ENCODE measurements at places on chromosomes 5 and 9.

DNA sequence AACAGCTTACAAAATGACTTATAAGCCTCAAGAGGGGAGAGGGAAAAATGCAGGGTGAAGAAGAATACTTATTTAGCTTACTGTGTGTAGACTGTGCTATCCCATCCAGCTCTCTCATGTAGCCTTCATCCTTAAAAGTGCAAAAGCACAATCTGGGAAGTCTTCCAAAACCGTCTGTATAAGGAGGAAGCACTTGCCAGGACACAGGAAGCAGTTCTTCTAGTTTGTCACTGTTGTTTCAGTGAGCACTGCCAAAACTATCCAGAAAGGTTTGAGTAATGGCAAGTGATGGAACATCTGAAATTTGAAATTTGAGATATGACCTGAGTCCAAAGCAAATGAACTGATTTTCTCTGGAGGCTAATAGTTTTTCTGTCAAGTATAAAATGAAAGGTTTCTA is 140.8 kb upstream of the ISL1 start:
- H3K27ac ChIP-seq, result no peak overlapping the region
- no peaks in the 10 kb centered on the region for H3K36me3 ChIP-seq
- no peak for DNase-seq
- H3K4me1 ChIP-seq, result no peaks in the 10 kb centered on the region

GRCh38 chr9:131397100-131397790 is 3.4 kb downstream of the PRRC2B start:
- DNase-seq, result no peak
- H3K4me3 ChIP-seq, result peak overlapping the region; percentile 94
- H3K36me3 ChIP-seq, result peaks cover 17% of the 10 kb centered on the region
- H3K27me3 ChIP-seq, result no peaks in the 10 kb centered on the region
- H3K4me1 ChIP-seq, result peaks cover 57% of the 10 kb centered on the region
- peak overlapping the region; percentile 78 for H3K27ac ChIP-seq

DNA sequence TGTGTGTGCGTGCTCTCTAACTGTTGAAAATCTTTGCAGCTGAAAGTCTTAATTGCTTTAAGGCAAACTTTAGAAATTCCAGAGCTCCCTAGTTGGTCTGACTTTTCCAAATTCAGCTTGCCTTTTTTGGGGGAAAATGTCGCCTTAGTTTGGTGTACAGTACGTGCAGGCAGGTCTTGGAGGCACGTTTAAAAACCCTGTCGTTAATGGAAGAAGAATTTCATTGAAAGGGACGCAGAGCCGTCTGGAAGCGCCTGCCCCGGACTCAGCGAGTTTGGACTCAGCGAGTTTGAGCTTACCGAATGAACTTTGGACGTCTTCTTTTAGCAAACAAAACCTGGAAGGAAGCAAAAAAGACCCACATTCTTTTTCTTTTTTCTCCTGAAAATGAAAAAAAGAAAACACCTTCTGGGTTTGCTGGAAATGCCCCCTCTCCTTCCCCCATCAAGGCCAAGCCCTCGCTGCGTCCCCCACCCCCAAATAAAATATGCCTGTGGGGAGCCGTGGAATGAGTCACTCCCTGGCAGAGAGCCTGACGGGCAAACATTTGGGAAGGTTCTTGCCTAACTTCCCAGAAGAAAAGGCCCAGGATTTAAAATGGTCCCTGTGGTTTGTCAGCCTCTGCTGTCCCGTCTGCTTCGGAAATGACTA is 1.5 kb downstream of the NEK6 start:
- no peak overlapping the region for H3K27ac ChIP-seq
- peaks cover 40% of the 10 kb centered on the region for H3K27me3 ChIP-seq
- no peak for DNase-seq
- peaks cover 30% of the 10 kb centered on the region for H3K4me1 ChIP-seq

DNA sequence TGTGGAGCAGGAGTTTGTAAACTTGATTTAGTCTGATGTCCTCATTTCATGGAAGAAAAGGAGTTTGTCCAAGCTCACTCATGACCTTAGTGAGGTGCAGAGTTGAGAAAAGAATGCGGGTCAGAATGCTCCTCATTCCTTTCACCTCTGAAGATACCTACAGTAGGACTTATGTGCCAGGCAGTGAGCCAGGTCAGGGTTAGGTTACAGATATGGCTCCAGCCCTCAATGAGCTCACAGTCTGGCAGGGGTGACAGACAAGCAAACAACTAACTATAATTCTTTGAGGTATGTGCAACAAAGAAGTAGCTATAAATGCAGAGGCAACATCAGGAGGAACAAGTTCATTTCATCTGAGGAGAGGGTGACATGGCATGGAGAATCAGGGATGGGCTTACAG is 102.5 kb downstream of the SPATA31D1 start:
- no peak overlapping the region for H3K27ac ChIP-seq
- no peaks in the 10 kb centered on the region for H3K36me3 ChIP-seq
- H3K27me3 ChIP-seq, result no peaks in the 10 kb centered on the region
- H3K4me1 ChIP-seq, result no peaks in the 10 kb centered on the region
- no peak overlapping the region for H3K4me3 ChIP-seq
- no peak for DNase-seq

- H3K27ac ChIP-seq, result no peak overlapping the region
- DNase-seq, result no peak
- no peaks in the 10 kb centered on the region for H3K4me1 ChIP-seq
Measured at GRCh38 chr5:76662521-76662920, 39.3 kb upstream of the F2RL2 start.

- no peak overlapping the region for H3K4me3 ChIP-seq
- no peaks in the 10 kb centered on the region for H3K27me3 ChIP-seq
- peaks cover 8% of the 10 kb centered on the region for H3K36me3 ChIP-seq
- peak; percentile 19 for DNase-seq
- no peaks in the 10 kb centered on the region for H3K4me1 ChIP-seq
- peak overlapping the region; percentile 24 for H3K27ac ChIP-seq
Measured at GRCh38 chr9:93657331-93658111, 81.1 kb downstream of the PHF2 start.

- H3K36me3 ChIP-seq, result no peaks in the 10 kb centered on the region
- H3K4me3 ChIP-seq, result no peak overlapping the region
- no peaks in the 10 kb centered on the region for H3K4me1 ChIP-seq
- DNase-seq, result no peak
- peaks cover 26% of the 10 kb centered on the region for H3K27me3 ChIP-seq
Measured at GRCh38 chr5:127337876-127338275, 47.3 kb downstream of the MEGF10 start.

DNA sequence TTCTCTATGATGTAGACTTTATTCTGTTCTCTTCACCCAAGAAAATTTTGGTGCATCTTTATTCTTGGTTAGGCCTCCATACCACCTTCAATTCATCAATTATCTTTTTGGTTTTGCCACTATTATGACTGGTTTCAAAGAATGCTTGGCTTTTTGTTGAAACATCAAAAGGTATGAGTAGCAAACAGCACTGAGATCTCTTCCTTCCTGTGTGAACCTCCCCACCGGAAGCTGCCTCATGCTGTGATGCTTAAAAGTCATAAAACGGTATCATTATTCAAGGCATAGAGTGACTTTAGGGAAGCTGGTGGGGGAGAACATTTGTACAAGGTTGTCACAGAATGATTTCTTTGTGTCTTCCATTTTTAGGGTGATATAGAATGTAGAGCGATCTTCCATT is 70.6 kb downstream of the IQGAP2 start:
- H3K4me3 ChIP-seq, result peak overlapping the region; percentile 67
- peaks cover 34% of the 10 kb centered on the region for H3K4me1 ChIP-seq
- DNase-seq, result peak; percentile 37
- H3K27me3 ChIP-seq, result no peaks in the 10 kb centered on the region
- peaks cover 34% of the 10 kb centered on the region for H3K36me3 ChIP-seq

DNA sequence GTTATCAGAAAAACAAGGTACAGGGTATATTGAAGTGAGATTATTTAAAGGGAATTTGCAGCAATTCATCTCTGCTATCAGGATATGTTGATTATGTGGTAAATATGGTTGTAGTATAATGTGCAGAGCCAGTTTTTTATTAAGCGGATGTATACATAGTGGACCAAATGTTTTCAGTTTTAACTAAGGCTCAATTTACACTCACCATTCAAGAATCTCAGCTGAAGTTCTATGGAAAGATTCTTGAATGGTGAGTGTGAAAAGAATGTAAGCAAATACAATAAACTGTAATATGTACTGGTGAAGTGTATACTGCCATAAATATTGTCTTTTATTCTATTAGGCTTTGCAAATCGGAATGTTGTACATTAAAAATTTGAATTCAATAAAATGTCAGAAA is 895.9 kb upstream of the CDH10 start:
- no peaks in the 10 kb centered on the region for H3K36me3 ChIP-seq
- DNase-seq, result no peak
- no peaks in the 10 kb centered on the region for H3K27me3 ChIP-seq
- H3K4me3 ChIP-seq, result no peak overlapping the region
- no peaks in the 10 kb centered on the region for H3K4me1 ChIP-seq
- no peak overlapping the region for H3K27ac ChIP-seq

Measured in activated naive CD8-positive, alpha-beta T cell treated with anti-CD3 and anti-CD28 coated beads, Interleukin-2, amount 10 ng/mL, durations not matched to agents 7 days and 5 days (primary cell).